ENCODE measurements at places on chromosomes 13 and 19. TPM values are rescaled to one million over a fixed set of nuclear protein-coding genes. Genes with fewer than 3 reads are reported as not detected.

SLITRK6 gene
- 0.14 TPM for total RNA-seq

MAMSTR gene
- 0.83 TPM for total RNA-seq

MCEMP1 gene
- 0.36 TPM for total RNA-seq

DMPK gene
- total RNA-seq: 62.2 TPM

FBXO27 gene
- total RNA-seq: 4.2 TPM

ZNF112 gene
- 4.8 TPM for total RNA-seq

EDNRB gene
- 14.9 TPM for total RNA-seq

IZUMO2 gene
- total RNA-seq: not detected
